ENCODE measurements at places on chromosomes 6 and 20.

DNA sequence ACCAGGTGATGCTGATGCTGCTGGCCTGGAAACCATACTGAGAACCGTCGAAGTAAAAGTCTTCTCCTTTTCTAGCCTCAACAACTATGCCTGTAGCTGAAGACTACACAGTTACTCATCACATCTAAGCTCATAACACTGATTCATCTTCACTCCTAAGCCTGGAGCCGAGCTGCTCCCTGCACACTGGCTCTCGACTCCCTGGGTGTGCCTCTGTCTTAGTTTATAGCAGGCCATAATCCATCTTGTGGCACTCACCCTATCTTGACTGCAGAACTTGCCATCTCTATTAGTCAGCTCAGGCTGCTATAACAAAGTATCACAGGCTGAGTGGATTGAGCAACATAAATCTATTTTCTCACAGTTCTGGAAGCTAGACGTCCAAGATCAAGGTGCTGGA lies 191.0 kb downstream of the UNC5CL start:
- DNase-seq = no peak

GRCh38 chr6:124234801-124235200 lies 431.1 kb downstream of the NKAIN2 start:
- DNase-seq = no peak

DNA sequence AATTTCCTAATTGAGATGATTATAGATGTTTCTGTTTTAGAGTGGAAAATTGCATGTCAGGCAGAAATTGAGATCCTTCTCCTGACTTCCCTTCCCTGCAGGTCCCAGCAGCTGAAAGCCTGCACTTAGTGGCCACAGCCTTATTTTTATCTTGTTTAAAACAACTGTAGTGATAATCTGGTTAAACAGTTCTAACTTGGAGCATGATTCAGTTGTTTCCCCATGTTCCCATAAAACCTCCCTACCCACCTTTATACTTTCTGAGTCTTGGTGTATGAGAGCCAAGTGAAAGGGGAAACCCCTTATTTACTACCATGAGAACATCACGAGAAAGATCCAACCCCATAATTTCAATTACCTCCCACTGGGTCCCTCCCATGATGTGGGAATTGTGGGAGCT lies 195.2 kb downstream of the SLC16A10 start:
- no peak for DNase-seq

DNA sequence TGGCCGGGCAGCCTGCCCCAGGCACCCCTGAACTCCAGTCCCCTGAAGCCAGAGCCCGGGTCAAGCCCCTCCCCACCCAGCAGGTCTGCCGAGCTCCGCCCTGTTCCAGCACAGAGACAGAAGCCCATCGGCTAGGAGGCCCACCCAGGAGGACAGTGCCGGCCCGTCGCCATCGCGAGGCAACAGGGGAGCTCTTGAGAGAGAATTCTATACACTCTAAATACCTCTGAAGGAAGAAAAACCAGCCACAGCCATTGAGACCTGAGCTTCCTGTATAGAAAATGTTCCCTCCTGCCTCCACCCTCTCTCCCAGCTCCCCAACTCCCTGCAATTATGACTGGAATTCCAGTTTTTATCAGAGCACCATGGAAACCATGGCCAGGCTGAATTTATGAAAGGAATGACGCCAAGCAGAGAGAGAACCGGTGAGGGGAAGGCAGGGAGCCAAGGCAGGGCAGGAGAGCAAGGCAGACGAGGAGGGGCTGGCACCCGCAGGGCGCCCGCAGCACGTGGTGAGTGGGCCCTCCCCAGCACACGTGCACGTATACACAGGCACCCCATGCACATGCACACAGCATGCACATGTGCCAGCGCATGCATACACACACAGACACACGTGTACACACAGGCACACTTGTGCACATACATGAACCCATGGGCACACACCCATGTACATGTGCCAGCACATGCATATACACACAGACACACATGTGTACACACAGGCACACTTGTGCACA lies 27.6 kb upstream of the MRGBP start:
- DNase-seq = no peak

DNA sequence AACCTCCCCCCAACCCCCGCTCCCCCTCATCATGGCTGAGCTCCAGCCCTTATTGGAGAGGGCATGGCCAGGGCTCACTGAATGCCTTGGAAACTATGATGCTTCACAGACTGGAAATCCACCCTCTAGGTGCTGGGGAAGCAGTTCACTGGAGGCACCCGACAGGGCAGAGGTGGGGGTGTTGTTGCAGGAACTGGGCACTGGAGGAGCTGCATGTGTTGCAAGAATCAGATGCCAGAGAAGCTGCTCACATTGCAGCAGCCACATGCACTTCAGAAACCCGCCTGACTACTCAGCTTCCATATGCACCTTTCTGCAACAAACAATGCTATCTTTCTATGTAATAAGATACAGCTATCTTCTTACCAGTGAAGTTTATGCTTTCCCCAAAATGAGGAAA lies 7.9 kb upstream of the TBPL1 start:
- DNase-seq = no peak

DNA sequence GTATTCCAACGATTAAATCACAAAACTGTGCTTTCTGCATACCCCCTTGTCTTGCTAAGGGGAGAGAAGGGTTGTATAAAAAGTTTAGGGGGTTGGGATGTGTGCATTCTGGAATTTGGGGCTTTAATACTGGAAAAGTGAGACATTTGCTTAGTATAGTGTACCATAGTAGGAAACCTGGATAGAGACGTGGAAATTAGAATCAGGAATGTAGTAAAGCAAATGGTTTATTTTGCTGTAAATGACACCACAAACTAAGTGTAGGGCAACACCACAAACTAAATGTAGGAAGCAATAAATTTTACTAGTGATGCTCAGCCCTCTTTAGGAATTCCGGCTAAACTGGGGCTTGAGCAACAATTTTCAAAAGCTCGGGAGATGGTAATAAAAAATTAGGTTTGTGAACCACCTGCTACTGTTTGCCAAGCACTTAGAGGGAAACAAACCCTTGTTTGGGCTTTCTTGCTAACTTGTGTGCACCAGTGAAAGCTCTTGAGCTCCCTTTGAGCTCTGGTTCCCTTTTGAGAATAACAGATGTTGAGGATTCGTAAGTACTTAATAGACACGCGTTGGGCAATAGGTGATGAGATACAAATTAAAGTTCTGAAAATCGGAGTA lies 13.8 kb downstream of the BRD2 start:
- no peak for DNase-seq

GRCh38 chr6:39181333-39181732 lies 47.9 kb downstream of the KCNK5 start:
- no peak for DNase-seq

GRCh38 chr6:110810896-110811586 lies 4.2 kb downstream of the CDK19 start:
- no peak for DNase-seq

DNA sequence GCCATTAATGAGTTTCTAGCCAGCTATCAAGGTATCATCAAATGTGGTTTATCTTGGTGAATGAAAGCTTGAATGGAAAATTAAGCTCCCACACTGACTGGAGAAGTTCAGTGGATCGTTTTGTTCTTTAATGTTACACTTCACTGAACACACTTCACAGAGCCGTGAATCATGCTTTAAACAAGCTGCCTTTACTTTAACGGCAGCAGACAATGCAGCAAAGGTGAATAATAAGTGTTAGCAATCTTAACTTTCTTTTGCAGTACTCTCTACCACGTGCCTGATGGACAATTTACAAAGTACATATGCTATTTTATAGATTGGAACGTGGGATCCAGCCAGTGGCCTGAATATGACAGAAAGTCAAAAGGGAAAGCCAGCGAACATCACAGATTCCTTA lies 424.5 kb downstream of the GRIK2 start:
- no peak for DNase-seq

- DNase-seq = no peak
Observed at GRCh38 chr6:89987830-89988229, 93.6 kb downstream of the GJA10 start.

- no peak for DNase-seq
Observed at GRCh38 chr6:111672761-111673450, 67.2 kb upstream of the TRAF3IP2 start.

DNA sequence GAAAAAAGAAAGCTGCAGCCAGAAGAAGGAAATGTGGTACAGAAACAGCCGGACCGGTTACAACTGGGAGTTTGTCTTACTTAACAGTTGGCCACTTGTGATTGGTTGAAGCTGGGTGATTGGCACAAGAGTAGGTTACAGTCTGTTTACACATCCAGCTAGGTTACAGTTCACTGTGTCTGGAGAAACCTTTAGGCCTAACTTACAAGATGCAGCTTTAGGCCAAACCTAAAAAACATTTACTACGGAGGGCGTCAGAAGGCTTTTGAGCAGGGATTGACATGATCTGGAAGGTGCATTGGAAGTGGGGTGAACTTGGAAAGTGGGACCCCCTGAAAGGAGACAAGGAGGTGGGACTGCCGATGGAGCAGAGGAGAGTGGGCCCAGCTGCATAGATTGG lies 122.3 kb downstream of the BANF2 start:
- no peak for DNase-seq

DNA sequence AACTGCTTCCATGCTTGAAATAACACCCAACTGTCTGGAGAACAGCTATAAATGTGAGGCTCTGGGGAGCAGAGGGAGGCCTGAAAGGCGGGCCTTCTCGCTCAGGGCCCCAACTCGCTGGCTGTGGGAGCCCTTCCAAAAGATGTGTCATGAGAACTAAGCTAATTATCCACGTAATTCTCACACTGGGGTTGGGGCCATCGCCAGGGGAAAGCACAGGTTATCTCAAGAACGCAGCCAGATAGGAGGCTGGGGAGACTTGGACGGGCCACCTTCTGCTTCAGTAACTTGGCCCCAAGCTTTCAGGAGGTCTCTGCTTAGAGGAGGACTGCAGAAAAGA lies 1.6 kb downstream of the PXDC1 start:
- no peak for DNase-seq

- no peak for DNase-seq
Observed at GRCh38 chr6:170224694-170225660, 65.9 kb downstream of the DLL1 start.

- no peak for DNase-seq
Observed at GRCh38 chr6:34529665-34530327, 26.3 kb downstream of the SPDEF start.

- no peak for DNase-seq
Observed at GRCh38 chr20:20489054-20489453, 121.2 kb downstream of the INSM1 start.

- DNase-seq = no peak
Observed at GRCh38 chr6:138957484-138957883, 30.6 kb downstream of the REPS1 start.

- no peak for DNase-seq
Observed at GRCh38 chr6:124823240-124824111, 138.8 kb upstream of the RNF217 start.

GRCh38 chr6:165118736-165119135 lies 190.7 kb downstream of the C6orf118 start:
- DNase-seq = no peak

- DNase-seq = no peak
Observed at GRCh38 chr6:150478656-150479545, 110.1 kb downstream of the IYD start.

- DNase-seq = no peak
Observed at GRCh38 chr6:16344756-16345155, 106.4 kb downstream of the GMPR start.

DNA sequence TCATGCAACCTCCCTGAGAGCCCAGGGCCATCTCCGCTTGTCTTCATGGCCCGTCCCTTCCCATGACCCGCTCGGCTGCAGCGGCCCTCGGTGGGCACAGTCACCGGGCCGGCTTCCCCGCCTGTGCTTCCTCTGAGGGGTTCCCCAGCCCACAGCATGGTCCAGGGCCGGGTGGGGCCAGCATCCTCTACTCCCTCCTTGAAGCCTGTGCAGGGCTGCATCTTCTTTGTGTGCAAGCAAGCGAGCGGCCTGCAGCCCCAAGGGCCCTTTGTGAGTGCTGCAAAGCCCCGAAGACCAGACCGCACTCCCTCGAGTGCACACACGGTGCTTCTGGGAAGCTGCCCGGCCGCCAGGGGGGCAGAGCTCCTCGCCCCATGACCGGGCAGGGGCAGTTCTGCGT lies 265.8 kb downstream of the TAF4 start:
- DNase-seq = no peak

DNA sequence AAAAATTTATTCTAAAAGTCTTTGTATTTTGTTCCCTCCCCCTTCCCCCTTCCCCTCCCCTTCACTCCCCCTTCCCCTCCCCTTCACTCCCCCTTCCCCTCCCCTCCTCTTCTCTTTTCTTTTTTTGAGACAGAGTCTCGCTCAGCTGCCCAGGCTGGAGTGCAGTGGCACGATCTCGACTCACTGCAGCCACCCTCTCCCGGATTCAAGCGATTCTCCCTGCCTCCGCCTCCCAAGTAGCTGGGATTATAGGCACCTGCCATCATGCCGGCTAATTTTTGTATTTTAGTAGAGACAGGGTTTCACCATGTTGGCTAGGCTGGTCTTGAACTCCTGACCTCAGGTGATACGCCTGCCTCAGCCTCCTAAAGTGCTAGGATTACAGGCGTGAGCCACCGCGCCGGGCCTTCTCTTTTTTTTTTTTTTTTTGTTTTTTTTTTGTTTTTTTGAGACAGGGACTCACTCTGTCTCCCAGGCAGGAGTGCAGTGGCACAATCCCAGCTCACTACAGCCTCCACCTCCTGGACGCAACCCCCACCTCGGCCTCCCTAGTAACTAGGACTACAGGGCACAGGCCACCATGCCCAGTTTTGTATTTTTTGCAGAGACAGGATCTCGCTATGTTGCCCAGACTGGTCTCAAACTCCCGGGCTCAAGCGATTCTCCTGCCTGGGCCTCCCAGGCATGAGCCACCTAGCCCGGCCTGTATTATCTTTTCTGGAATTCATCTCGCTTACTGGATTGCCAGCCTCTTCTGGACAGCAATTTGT lies 1.1 kb upstream of the AFG1L start:
- DNase-seq = no peak

DNA sequence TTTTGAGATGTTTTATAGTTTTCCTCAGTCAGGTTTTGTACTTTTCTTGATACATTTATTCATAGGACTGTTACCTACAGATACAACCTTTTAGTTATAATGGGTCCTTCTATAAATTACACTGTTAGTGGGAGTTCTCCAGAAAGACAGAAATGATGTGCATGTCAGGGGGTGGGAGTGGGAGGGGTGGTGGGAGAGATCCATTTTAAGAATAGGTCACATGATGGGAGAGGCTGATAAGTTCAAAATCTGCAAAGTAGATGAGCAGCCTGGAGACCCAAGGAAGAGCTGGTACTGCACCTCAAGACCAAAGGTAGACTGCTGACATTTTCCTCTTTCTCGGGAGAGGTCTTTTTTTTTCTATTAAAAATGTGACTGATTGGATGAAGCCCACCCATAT lies 408.0 kb upstream of the GJE1 start:
- no peak for DNase-seq

- no peak for DNase-seq
Observed at GRCh38 chr20:53345536-53346334, 247.9 kb downstream of the ZNF217 start.

- DNase-seq = no peak
Observed at GRCh38 chr6:168213121-168213524, 106.5 kb downstream of the DACT2 start.

DNA sequence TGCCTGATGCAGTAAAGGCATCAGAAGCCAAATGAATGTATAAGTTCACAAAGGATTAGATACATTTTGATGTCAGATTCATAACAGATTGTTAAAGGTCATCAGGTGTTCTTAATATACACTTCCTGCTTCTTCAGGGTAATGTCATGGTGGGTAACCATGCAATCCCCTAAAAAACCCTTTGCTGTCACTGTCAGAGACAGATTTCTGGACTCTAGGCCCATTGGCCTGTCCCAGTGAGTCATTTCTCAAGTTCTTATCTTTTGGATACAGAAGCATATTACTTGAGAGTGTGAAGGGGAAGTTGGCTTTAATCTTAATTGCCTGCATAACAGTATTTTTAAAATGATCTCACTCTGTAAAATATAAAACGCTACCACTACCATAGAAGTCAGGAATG lies 895.6 kb upstream of the MAP3K7 start:
- no peak for DNase-seq

Data from NCI-H526 treated with DMSO at 0.1 percent for 48 hours (cell line).